ENCODE measurements at places on chromosomes 2 and 18.

- DNase-seq: no peak
Observed at GRCh38 chr18:9594823-9595596, 19.3 kb downstream of the PPP4R1 start.

DNA sequence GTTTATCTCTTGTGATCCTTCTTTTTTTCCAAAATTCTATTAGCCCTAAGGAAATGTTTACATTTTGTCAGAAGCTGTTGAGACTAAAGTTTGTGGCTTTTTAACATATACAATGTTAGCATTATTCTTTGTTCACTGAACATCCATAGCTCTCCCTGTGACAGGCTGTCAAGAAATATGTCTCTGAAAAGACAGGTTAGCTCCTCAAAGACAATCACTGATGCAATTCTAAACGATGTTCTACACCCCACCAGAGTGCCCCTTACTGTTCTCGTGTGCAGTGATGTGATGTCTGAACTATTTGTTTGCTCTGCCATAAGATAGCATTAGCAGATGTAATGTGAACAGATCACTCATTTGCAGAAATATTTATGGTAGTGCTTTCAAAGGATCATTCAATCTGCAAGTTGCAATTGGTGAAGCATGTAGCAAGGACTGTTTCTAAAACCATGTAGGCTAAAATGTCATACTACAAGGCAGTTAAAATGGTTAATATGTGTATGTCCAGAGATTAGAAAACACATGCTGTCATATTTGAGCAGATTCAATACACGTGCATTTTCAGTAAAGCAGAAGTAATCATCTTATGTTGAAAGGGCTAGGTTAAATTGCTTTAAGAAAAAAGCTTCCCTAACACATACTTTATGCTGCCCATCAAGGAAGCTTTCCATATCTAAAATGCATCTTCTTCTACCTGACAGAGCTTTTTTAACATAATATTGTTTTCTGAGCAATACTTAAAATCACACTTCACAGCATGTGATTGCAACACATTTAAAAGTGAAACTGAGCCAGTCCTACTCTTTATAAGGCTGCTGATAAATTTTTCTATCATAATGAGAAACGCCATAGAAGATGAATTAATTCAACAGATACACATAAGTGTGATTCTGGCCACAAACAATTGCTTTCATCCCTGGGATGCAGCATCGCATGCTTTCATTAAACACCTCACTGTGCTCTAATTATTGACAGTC is 285.7 kb upstream of the UBE2E3 start:
- no peak for DNase-seq

DNA sequence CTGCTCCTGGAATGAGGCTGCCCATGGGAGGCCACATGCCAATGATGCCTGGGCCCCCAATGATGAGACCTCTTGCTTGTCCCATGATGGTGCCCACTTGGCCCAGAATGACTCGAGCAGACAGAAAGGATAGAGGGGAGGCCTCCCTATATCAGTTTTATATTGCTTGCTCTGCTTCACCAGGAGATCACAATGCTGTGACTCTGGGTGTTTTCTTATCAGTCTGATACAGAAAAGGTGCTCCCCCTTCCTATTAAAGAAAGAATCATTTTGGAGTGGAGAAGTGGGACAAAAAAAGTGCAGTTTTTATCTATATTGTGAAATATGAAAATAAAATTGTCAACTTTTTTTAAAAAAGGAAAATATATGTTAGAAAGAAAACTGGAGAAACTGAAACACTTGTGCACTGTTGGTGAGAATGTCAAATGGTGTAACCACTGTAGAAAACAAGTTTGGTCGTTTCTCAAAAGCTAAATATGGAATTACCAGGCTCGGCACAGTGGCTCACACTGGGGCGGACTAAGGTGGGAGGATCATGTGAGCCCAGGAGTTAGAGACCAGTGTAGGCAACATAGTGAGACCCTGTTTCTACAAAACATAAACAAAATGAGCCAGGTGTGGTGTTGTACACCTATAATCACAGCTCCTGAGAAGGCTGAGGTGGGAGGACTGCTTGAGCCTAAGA is 21.8 kb downstream of the LPIN2 start:
- DNase-seq: no peak

- no peak for DNase-seq
Observed at GRCh38 chr18:79133724-79134123, 64.5 kb downstream of the ATP9B start.

DNA sequence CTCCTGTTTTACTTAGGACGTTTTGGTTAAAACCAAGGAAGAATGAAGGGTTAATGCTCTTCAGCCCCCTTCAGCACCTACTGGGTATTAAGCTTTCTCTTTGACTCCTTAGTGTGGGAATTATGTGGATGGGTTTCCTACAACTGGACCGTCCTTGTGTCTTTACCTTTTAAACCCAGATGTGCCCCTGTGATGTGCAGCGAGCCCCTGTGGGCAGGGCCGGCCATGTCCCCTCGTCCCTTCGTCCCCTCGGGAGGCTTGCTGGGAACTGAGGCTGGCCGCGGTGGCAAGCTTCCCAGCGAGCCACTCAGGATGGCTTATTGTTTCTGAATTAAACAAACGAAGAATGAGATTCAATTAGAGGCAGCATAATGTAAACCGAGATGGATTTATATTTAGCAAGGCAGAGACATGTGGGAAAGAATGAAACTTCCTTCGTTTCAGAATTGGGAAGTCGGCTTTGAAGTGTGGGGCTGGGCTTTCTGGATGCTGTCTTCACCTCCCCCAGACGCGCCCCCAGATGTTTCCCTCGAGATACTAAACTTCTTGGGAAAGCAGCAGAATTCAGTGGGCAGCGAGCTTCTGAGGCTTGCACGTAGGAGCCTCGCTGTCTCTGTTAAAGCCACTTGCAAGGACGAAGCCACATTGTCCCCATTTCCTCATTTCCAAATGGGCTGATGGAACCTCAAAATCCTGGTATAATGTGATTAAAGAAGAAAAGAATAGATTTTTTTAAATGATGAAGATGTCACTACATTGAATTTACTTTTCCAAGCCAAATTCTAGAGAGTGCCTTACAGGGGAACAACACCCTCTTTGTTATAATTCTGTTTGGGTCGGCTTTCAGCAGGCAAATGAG is 146.0 kb downstream of the VAPA start:
- DNase-seq: no peak

DNA sequence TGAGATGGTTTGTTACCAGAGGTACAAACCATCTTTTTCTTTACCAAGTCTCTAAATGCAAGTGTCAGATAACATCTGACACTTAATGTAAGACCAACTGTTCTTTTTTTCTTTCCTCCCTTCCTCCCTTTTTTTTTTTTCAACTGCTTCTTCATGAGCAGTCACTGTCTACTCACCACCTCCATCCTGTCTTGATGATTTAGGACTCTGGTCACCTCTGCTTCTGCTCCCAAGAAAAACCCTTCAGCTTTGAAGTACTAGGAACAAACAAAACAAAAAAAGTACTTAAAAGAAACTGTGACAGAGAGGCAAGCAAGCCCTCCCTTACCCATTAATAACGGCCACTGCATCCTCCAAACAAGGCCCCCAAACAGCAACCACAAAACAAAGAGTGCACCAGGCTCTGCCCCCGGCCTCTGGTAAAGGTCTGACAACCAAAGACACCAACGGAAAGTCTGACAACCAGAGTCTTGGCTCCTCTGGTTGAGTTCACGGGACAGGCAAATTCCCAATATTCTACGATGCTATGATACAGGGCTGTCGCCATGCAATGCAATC is 141.0 kb downstream of the ARL4C start:
- no peak for DNase-seq

DNA sequence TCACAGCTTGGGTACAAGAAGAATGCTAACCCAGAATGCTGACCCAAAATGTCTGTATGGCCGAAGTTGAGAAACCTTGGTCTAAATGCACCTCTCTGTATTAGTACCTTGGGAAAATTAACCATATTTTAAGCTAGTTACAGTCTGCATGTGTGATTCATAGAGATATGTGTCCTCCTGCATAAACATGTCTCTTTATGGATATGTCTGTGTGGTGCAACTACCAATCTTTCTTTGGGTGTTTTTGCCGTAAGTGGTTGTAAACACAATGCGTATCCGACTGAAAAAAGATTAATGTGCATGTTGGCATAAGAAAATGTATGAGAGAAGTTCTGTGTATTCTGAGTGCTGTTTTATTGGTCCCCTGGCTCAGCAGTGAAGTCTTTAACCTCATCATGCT is 54.2 kb upstream of the GAREM2 start:
- DNase-seq: no peak

DNA sequence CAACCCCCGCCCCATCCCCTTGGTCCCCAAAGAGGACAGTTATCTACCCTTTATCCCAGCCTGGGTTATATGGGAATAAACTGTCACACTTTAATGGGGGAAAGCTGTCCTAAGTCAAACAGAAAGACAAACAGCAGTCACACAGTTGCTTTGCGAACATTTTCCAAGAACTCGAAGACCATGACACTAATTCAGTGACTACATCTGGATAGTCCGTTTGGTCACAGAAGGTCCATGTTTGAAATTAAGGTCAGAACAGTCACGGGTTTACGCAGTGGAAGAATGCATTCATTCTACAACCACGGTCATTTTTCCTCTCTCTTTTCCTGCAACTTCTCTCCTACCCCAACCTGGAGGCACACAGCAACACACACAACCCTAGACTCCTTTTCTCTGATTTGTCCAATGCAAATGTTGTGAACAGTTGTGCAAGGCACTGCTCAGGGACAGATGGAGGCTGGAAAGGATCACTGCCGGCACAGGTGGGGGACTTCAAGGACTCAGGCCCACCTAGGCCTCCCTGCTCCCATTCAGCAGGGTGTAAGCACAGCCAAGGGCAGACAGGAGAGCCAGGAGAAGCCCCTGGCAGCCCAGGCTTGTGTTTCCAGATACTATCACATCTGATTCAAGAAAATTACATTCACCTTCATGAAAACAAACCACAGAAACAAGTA is 39.9 kb downstream of the ZNF516 start:
- no peak for DNase-seq

DNA sequence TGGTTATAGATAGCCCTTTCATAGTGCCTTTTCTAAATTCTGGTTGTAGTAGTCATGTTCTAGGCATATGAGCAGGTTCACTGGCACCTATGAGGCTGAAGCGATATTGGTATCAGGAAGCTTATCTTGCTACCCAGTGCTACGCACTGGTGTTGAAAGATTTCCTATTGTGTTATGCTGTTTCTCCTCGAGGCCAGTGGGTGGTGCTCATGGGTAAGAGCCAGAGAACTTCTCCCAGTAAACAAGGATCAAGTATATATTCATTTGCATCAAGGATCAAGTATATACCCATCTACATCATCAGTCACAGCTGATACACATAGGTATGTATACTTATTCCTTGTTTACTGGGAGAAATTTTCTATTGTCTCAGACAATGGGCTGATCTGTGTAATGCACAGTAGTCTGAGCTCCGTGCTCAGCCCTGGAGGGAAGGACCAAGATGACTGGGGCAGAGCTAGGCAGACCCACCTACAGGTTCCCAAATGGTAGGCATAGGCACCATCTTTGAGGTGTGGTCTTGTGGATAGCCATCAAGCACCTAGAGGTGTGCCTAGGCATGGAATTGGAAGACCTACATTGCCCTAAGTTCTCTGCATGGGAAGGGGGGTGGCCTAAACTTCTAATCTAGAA is 101.2 kb upstream of the GALNT13 start:
- DNase-seq: no peak

DNA sequence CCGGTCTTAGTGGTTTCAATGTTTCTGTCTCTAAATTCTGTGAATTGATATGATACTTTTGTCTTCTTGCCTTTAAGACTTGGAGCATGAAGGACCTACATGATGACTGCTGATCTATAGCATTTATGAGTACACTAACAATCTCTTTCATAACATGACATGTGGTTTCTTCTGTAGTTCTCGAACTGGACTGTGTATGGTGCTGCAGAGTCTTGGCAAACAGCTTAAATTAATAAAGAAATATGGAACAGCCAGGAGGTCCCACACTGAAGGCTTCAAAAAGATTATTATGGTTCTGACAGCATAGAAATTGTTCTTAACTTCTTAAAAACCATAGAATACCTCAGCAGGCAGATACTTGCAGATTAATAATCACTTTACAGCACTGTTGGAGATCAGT is 145.0 kb downstream of the DCC start:
- DNase-seq: no peak

DNA sequence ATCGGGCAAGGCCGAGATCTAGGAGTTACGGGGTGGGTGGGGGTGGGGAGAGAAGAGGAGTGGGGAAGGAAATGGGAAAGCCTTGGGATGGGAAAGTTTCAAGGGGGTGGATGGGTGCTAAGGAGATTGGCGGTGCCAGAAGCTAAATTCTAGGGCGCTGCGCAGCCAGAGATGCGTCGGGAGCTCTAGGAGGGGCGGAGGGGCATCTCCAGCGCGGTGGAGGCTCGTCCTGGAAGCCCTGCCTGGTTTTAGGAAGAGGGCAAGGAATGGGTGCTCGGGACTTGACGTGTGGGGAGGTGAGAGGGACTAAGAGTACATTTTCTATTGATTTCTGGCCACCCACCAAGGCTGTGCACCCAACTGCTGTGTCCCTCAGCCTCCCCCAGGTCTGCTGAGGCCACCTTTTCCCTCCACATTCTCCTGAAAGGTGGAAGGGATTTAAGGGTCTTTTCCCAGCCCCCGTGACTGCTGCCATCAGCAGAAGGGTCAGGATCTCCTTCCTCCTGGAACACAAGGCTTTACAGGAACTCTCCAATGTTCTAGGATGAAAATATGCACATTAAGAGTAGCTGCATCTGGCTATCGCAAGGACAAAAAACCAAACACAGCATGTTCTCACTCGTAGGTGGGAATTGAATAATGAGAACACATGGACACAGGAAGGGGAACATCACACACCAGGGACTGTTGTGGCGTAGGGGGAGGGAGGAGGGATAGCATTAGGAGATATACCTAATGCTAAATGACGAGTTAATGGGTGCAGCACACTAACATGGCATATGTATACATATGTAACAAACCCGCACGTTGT is 1.4 kb downstream of the C2orf72 start:
- DNase-seq: no peak

- no peak for DNase-seq
Observed at GRCh38 chr18:50665519-50665918, 105.6 kb downstream of the MAPK4 start.

- DNase-seq: no peak
Observed at GRCh38 chr18:7291046-7291445, 60.2 kb downstream of the LRRC30 start.

GRCh38 chr2:210158236-210158635 is 13.0 kb downstream of the KANSL1L start:
- no peak for DNase-seq

GRCh38 chr2:44075541-44075940 is 79.8 kb upstream of the LRPPRC start:
- no peak for DNase-seq

GRCh38 chr18:74540652-74541421 is 6.5 kb downstream of the CNDP1 start:
- DNase-seq: no peak

DNA sequence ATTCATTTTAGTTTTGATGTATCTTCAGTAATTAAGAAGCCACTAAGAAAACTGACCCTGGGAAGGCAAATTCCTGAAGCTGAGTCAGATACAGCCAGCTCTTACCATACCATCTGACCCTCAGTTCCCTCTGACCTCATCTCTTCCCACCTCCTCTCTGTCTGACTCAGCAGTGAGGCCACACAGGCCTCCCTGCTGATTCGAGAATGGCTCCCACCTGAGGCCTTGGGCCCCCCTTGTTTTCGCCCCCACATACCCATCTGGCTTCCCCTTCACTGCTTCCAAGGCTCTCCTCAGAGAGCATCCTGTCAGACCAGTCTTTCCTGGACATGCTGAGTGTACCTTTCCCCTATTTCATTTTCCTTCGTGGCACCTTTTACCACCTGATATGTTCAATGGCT is 71.0 kb upstream of the CYP1B1 start:
- no peak for DNase-seq

GRCh38 chr2:54081574-54081973 is 33.8 kb upstream of the ACYP2 start:
- no peak for DNase-seq

GRCh38 chr18:27665264-27665799 is 480.2 kb upstream of the CHST9 start:
- no peak for DNase-seq
